Hepatic stellate cell (primary cell): ENCODE measurements at places on chromosomes 6 and 20.

DNA sequence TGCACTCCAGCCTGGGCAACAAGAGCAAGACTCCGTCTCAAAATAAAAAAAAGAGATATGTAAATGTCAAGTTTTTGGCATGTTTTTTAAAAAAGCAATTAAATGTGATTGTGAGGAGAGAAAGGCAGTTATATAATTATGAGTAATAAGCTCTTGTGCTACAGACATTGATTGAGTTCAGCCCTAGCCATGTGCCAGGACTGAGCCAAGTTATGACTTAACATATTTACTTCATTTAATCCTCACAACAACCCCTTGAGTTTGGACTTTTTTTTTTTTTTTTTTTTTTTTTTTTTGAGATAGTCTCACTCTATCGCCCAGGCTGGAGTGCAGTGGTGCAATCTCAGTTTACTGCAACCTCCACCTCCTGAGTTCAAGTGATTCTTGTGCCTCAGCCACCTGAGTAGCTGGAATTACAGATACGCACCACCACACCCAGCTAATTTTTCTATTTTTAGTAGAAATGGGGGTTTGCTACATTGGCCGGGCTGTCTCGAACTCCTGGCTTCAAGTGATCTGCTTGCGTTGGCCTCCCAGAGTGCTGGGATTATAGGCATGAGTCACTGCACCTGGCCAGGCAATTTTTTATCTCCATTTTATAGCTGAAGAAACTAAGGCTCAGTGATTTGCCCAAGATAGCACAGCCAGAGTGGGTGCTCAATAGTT lies 15.0 kb upstream of the CSE1L start:
- DNase-seq, result no peak

DNA sequence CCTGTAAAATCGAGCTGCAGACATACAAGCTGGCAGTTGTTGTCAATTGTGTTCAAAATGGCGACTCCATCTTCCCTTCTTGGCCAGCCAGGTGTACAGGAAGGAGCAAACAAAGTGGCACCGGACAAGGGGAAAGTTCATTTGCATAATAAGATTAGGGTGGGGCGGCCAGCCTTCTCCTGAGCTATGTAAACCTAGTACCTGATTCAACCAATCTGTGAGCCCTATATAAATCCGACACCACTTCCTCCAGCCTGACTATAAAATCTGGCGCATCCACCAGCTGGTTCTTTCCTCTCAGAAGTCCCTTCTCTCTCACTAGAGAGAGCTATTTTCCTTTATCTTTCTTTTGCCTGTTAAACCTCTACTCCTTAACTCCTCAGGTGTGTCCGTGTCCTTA lies 8.1 kb upstream of the HBS1L start:
- no peak for DNase-seq

GRCh38 chr6:16979677-16980370 lies 122.0 kb upstream of the STMND1 start:
- DNase-seq, result no peak

DNA sequence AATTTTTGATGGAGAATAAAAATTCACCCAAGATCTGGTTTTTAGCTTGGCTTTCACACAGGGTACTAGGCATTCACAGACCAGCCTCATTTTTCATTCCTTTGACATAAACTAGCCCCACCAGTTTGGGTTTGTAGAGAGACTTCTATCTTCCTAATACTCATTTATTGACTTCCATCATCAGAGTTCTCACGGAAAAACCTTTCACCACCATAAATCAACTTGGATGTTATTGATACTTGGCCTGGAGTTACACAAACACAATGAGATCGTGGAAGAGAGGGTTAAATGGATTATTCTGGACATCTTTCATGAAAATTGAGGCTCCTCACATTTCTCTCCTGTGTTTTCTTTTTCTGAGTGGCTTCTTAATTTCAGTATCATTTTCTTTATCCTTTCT lies 26.8 kb upstream of the EDN1 start:
- DNase-seq, result no peak

- DNase-seq, result no peak
These were observed 32.8 kb upstream of the FOXA2 start for GRCh38 chr20:22617160-22617559.

- no peak for DNase-seq
These were observed 36.8 kb downstream of the TSPYL4 start for GRCh38 chr6:116217069-116217468.

DNA sequence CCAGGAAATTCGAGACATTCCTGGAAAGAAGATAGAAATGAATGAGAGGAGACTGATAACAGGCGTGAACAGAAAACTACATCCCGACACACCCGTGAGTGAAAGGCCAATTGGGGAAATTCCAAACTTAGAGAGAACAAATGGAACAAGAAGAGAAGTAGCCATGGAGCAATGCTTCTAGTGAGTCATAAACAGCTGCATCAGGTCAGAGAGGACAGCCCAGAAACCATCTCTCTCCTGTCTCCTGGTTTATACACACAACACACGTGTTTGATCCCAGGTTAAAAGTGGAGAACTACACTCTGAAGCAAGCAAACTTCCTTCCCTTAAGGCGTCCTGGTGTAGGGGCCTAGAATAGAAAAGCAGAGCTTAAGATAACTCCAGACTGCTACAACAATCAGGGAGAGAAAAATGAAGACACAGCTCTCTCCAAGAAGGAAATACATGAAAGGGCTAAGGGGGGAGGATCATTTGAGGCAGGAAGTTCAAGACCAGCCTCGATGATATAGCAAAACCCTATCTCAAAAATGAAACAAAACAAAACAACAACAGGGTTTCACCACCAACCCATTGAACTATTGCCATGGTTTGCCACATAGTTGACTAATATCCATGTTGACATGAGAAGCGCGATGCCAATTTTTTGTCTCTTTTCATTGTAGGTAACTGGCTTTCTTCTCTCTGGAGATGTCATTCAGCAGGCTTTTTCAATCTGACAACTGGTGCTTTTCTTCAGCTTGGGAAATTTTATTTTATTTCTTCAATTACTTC lies 26.9 kb downstream of the NRN1 start:
- DNase-seq, result no peak

DNA sequence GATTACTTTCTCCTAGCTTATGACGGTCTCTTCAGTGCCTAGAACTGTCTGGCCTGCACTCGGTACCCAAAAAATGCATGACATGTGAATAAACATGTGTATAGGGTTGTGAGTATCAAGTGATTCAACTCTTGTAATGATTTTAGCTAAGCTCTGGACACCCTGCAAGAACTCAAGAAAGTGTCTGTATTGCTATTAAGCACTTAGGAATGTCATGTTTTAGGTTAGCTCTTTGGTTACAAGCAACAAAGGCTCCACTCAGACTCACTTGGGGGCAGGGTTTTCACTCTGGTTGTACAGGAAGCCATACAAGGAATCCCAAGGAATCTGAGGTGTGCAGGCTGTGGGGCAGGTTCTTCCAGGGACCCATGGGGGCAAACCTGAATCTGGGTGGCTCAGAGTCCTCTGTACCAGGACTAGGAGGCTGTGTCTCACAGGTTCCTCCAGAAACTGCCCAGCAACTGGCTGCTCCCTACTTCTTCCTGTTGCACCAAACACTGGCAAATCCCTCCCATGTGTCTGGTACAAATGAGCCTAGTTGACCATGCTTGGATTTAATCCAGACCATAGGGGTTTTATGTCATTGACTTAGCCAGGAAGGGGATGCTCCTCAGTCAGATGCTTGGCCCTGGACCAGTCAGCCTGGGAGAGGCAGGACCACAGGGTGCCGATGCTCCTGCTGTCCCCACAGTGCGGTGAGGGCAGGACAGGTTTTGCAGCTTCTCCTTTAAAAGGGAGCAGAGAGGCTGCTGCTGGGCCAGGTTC lies 77.9 kb upstream of the CDH4 start:
- DNase-seq, result no peak

DNA sequence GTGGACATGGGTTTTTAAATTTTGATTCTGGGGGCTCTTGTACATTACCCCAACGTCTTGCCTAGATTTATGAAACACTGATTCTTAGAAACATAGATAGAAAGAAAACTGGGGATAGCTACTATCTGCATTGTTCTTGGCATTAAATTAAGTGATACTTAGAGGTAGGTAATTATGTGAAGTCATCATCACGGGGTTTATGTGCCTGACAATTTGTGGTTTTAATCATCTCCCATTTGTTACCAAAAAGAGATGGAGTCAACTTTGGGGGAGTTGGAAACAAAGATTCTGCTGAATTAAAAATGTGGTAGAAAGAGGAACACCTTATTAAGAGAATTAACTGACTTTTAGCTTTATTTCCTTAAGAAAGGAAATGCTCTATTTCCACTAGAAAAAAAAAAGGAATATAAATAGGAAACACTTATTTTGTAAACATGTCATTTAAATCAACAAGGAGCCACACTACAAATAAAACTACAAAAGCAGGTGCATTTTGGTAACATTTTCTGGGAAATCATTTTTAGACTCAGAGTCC lies 5.6 kb downstream of the TNFAIP3 start:
- DNase-seq, result no peak

DNA sequence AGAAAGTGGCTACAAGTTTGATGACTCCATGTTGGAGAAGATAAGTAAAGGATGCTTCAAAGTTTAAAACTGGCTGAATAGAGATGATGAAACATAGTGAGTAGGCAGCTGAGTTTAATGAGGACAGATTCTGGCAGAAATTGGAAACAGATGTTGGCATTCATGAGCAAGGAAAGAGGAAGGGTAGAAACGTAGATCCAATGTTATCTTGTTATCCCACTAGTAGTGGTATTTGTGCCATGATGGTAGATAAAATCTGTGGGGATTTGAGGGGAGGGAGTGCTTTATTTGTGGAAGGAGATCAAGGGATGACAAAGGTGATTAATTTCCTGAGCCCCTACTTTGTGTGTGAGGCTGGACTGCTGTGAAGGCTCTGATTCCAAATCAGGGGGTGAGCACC lies 69.5 kb downstream of the MRAP2 start:
- no peak for DNase-seq

DNA sequence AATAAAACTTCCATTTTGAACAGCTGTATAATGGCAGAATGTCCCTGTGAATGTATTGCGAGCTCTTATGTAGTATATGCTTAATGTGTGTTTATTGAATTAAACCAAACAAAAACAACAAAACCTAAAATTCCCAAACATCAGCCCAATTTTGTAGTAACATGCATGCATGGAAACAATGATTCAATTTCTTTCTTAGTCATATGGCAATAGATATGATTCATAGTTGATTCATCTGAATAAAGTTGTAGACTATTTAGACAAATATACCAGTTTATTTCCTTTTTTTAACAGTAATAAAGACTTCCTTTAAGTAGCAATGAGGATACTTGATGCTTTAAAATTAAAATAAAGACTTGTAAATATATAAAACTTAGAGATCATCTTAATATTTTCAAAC lies 670.6 kb downstream of the CD109 start:
- DNase-seq, result no peak

DNA sequence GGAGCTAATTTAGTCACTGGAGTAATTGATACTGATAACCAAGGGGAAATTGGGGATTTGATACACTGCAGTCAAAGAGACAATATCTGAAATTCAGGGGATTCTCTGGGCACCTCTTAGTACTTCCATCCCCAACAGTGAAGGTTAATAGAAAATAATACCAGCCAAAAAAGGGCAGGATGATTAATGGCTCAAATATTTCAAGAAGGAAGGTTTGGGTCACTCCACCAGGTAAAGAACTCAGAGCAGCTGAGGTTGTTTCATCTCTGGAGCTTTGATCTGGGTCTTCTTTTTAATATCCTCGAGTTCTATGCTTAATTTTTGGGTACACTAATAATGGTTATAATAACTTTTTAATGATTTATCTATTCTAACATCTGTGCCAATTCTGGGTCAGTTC lies 70.8 kb downstream of the CDKAL1 start:
- DNase-seq, result no peak

DNA sequence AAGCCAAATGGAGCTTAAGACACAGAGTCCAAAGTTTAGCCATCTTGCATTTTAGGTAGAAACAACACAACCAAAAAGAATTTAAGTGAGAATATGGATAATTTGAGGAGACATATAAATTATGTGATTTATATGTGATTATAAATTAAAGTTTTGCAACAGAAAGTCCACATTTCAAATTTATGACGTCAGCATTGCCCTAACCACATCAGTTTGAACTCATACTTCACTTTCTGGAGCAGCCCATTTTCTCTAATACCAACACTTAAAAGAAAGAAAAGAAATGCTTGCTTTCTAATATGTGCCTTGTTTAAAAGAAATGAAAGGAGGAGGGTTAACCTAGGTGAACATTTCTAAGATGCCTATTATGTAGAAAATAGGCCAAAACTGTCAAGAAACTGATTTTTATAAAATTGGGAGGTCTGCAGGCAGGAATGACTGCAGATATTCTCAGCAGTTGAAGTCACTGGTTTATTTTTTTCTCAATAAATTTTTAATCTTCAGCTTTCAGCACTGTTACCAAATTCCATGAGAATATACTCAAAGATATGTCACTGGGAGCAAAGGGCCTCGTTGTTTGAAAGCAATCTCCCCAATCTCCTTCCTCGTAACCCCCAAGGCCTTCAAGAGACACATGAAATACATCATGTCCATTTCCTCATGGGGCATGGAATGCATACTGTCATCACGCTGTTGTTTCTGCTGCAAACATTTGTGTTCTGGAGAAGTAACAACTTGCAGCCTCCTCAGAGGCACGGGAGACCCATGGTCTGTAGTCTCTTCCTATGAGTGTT lies 137.8 kb downstream of the SOD2 start:
- DNase-seq, result no peak

DNA sequence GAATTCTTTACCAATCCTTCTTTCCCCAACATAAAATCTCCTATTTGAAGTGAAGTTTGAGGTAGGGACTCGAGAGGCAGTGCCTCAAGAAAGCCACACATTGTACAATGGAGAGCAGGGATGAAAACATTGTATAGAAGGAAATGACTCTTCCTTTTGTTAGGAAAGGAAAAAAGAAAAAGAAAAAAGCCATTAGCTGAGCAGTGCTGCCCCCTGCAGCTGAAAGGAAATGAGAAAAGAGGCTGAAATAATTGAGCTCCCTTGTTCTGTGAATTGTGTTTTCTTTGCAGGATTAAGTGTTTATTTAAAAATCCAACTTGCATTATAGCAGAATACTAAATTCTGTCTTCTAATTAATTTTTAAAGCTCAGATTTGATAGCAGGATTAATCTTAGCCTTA lies 162.9 kb upstream of the SASH1 start:
- peak; percentile 38 for DNase-seq

- DNase-seq, result no peak
These were observed 102.2 kb upstream of the SLC24A3 start for GRCh38 chr20:19110285-19110684.
